Left colon (tissue), 2 donors: ENCODE measurements at places on chromosomes 3 and 15. TPM values are rescaled to one million over a fixed set of nuclear protein-coding genes. Genes with fewer than 3 reads are reported as not detected.

The TNFAIP8L3 gene
- total RNA-seq, result 12.7 TPM

The MST1 gene
- 22.1 TPM for total RNA-seq

The ACOX2 gene
- total RNA-seq, result 17.0 TPM

The TMC3 gene
- total RNA-seq, result not detected

The CLDN18 gene
- total RNA-seq, result not detected

The IRAK2 gene
- 1.7 TPM for total RNA-seq

The C3orf20 gene
- total RNA-seq, result 0.21 TPM

The SLC7A14 gene
- total RNA-seq, result 0.34 TPM

The TF gene
- total RNA-seq, result 2.6 TPM

The PLA2G4E gene
- total RNA-seq, result not detected

The STRA6 gene
- total RNA-seq, result not detected

The RBM5 gene
- total RNA-seq, result 135 TPM

The RYR3 gene
- 2.2 TPM for total RNA-seq

The LRRC34 gene
- 0.39 TPM for total RNA-seq

The CCR2 gene
- total RNA-seq, result 0.37 TPM

The CSPG4 gene
- total RNA-seq, result 2.1 TPM

The SOX14 gene
- total RNA-seq, result not detected

The SNRPA1 gene
- total RNA-seq, result 48.2 TPM

The LIPC gene
- total RNA-seq, result 3.0 TPM

The RPP25 gene
- total RNA-seq, result 12.7 TPM

The HESX1 gene
- 0.43 TPM for total RNA-seq

The GABRR3 gene
- not detected for total RNA-seq

The TBC1D23 gene
- 50.9 TPM for total RNA-seq

The KLHL18 gene
- 17.7 TPM for total RNA-seq

The RPLP1 gene
- 1,228 TPM for total RNA-seq

The CEP63 gene
- total RNA-seq, result 20.5 TPM

The TEX55 gene
- not detected for total RNA-seq

The AEN gene
- total RNA-seq, result 11.4 TPM

The ADAMTS9 gene
- total RNA-seq, result 6.3 TPM

The TMEM42 gene
- 9.2 TPM for total RNA-seq

The DNAJB11 gene
- total RNA-seq, result 39.8 TPM

The LCTL gene
- total RNA-seq, result not detected

The FAM3D gene
- total RNA-seq, result 510 TPM

The NRG4 gene
- 6.8 TPM for total RNA-seq

The MCTP2 gene
- 103 TPM for total RNA-seq

The RTF1 gene
- 28.8 TPM for total RNA-seq

The RAD51 gene
- total RNA-seq, result 7.1 TPM

The CCR3 gene
- 0.28 TPM for total RNA-seq

The TPRG1 gene
- total RNA-seq, result 2.7 TPM

The CLSTN2 gene
- total RNA-seq, result 0.98 TPM

The RETNLB gene
- total RNA-seq, result 58.5 TPM

The BCHE gene
- 4.2 TPM for total RNA-seq

The CCR9 gene
- 0.12 TPM for total RNA-seq

The FSIP1 gene
- 8.2 TPM for total RNA-seq

The AGTR1 gene
- 0.85 TPM for total RNA-seq

The SPINT1 gene
- total RNA-seq, result 417 TPM

The MST1R gene
- 145 TPM for total RNA-seq

The P2RY13 gene
- total RNA-seq, result 0.15 TPM
